ENCODE measurements at places on chromosomes 3 and 15. TPM values are rescaled to one million over a fixed set of nuclear protein-coding genes. Genes with fewer than 3 reads are reported as not detected.

- peaks cover 7% of the 10 kb centered on the region for H3K27me3 ChIP-seq
- no peak for DNase-seq
- H3K36me3 ChIP-seq = no peaks in the 10 kb centered on the region
- no peaks in the 10 kb centered on the region for H3K4me1 ChIP-seq
- H3K27ac ChIP-seq = no peak overlapping the region
Measured at GRCh38 chr3:169297214-169297613, 366.3 kb downstream of the MECOM start.

FBXW12 gene
- total RNA-seq = not detected

EPHA3 gene
- total RNA-seq = not detected

CHL1 gene
- not detected for total RNA-seq

DNA sequence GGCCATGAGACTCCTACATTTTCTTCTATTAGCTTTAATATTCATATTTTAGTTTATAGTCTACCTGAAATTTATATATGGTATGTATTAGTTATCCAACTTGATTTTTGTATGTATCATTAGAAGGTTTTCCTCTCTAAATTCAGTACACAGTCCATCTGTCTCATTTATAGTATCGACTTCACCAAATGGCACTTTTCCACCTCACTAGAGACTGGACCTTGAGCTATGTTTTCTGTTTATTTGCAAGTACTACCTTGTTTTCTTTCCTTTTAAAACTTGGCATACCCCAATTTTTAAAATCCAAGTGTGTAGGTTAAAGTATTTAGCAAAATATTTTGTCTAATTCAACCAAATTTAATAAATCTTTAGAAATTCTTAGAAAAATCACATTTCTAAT is 1137.5 kb downstream of the NSUN3 start:
- no peaks in the 10 kb centered on the region for H3K36me3 ChIP-seq
- H3K27ac ChIP-seq = no peak overlapping the region
- H3K4me3 ChIP-seq = no peak overlapping the region
- H3K4me1 ChIP-seq = no peaks in the 10 kb centered on the region
- H3K27me3 ChIP-seq = no peaks in the 10 kb centered on the region

CDCP1 gene
- total RNA-seq = 0.41 TPM

DNA sequence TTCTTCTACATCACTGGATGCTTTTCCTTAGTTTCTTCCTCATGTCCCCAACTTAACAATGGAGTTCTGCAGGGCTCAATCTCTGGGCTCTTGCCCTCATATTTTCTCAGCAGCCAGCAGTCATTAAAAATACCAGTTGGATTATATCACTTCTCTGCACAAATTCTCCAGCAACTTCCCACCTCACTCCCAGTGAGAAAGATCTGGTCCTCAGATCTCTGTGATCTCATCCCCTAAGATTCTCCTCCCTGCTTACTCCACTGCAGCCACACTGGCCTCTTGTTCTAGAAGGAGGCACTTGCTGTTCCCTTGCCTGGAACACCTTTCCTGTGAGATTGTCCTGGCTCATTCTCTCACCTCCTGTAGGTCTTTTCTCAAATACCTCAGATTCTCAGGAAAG is 6.1 kb downstream of the ERICH6 start:
- no peak for DNase-seq
- no peaks in the 10 kb centered on the region for H3K27me3 ChIP-seq
- no peak overlapping the region for H3K4me3 ChIP-seq
- no peaks in the 10 kb centered on the region for H3K36me3 ChIP-seq
- peaks cover 13% of the 10 kb centered on the region for H3K4me1 ChIP-seq

DNA sequence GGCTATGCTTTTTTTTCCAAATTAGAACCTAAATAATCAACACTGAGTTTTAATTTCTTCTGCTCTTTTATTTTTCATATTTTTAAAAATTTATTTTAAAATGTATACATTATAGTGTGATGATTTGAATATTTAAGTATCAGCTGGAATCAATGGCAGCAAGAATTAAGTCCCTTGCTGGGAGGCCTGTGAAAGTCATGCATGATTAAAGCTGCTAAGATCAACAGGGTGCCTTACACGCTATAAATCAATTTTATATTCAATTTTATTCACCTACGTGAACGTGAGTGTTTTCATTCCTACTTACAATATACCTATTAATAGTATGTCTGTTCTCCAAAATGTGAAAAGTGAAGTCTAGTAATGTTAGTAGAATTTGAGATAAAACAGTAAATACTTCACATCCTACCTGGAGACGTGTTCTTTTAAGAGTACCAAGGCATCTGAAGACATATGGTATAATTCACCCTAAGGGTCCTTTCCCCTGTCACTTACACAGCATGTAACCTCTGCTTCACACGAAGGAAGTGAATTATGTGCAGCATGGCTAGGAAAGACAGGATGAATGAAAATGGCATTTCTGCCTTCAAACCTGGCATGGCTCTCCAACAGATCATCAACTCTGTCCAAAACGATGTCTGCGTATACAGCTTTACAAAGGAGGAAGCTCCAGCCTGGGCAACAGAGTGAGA is 640.4 kb upstream of the ROBO1 start:
- no peak overlapping the region for H3K4me3 ChIP-seq
- no peak overlapping the region for H3K27ac ChIP-seq
- H3K36me3 ChIP-seq = no peaks in the 10 kb centered on the region
- DNase-seq = no peak
- H3K4me1 ChIP-seq = no peaks in the 10 kb centered on the region

GRCh38 chr3:159189994-159190669 is 388.3 kb downstream of the MFSD1 start:
- DNase-seq = no peak
- H3K27me3 ChIP-seq = no peaks in the 10 kb centered on the region
- no peak overlapping the region for H3K4me3 ChIP-seq

DNA sequence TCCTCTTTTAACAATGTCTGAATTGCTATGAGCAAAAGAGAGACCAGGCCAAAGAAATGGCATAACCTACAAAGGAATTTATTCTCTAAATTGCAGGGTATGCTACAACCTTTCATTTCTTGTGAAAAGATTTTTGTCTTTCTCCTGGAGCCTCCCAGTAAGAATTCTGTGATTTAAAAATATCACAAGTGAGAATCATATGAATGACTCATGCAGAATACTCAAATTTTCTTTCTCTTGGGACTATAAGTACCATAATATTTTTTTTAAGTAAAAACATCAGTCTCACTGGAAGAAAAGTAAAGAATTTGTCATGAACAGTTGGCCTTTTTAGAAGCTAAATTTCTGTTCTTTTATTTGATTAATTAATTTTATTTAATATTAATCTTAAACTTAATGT is 26.3 kb downstream of the SYNPR start:
- peaks cover 2% of the 10 kb centered on the region for H3K27me3 ChIP-seq
- no peaks in the 10 kb centered on the region for H3K4me1 ChIP-seq
- no peak overlapping the region for H3K4me3 ChIP-seq
- no peaks in the 10 kb centered on the region for H3K36me3 ChIP-seq
- no peak for DNase-seq

GRCh38 chr3:157087780-157088600 is 72.0 kb downstream of the CCNL1 start:
- peak overlapping the region; percentile 96 for H3K27ac ChIP-seq
- DNase-seq = no peak
- no peaks in the 10 kb centered on the region for H3K36me3 ChIP-seq
- H3K4me1 ChIP-seq = peaks cover 47% of the 10 kb centered on the region
